ENCODE measurements at places on chromosomes 6 and 20. TPM values are rescaled to one million over a fixed set of nuclear protein-coding genes. Genes with fewer than 3 reads are reported as not detected.
A peak's percentile ranks its signal among the peaks of the same experiment; 100 is the strongest.

DNA sequence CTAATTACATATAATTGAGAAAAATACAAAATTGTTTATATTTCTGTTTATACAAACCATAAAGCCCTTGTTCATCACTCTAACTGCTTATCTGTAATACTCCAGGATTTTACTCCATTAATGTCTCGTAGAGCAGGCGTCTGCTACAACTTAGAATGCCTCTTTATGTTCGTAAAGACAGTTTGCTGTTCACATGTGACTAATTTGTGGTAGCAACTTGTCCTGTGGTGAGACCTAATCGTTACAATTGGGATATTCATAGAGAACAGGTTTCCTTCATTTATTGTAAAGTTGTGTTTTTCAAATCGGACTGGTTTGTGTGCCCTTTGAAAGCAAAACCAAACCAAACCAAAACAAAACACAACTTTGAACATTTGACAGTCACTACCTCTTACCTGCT lies 149.7 kb downstream of the ASCC3 start:
- no peak for DNase-seq

DNA sequence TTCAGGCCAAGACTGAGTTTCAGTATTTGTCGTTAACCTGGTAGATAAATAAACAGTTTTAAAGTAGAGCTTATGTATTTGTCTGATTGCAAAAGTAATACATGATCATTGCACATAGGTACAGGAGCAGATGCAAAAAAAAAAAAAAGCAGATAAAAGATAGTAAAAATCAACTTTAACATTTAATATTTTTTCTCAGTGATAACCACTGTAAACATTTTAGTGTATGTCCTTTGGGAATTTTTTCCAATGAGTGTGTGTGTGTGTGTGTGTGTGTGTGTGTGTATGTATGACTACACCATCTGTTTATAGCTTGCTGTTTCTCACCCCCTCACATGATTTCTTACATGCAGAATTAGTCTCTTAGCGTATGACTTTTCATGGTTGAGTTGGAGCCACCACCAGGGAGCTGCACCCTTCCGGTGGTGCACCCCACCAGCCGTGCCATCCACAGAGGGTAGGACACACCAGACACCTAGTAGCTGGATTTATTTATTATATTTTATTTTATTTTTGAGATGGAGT lies 26.3 kb downstream of the WRNIP1 start:
- DNase-seq, result peak; percentile 43

DNA sequence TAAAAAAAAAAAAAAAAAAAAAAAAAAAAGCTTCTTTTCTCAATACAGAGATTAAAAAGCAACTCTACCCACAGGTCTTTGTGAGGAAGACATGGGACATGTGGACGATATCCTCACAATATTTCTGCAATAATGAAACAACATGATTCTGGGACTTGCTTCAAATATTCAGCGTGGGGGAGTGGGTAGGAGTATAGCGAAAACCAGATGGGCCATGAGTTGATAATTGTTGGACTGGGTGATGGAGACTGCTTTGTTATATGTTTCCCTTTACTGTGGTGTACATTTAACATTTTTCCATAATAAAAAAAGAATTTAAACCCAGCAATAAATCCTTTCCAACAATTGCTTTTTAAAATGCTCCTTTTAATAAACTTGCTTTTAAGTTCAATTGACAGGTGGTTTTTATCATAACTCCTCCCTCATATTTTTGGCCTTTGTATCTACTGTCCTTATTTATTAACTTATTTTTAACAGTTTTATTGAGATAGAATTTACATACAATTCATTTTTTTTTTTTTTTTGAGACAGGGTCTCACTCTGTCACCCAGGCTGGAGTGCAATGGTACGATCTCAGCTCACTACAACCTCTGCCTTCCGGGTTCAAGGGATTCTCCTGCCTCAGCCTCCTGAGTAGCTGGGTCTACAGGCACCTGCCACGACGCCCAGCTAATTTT lies 40.4 kb upstream of the ARFGEF2 start:
- peak; percentile 62 for DNase-seq

DNA sequence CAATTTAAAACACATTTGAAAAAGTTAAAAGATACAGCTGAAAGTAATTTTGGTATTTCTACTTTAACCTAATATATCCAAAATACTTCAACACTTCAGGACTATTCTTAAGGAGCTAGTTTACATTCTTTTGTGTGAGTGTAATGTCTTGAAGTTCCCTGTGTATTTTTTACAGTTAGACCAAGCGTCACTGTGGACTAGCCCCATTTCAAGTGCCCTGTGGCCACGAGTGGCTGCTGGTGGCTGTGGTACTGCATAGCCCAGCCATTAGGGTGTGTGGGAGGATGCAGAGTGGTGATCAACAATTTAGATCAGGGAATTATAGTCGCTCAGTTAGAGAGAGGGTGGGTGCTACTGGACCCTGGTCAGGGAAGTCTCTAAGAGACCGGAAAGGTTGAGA lies 869 bp upstream of the CST5 start:
- no peak for DNase-seq

SMOC2 gene
- total RNA-seq, result 520 TPM
